ENCODE measurements at places on chromosomes 2 and 18.

DNA sequence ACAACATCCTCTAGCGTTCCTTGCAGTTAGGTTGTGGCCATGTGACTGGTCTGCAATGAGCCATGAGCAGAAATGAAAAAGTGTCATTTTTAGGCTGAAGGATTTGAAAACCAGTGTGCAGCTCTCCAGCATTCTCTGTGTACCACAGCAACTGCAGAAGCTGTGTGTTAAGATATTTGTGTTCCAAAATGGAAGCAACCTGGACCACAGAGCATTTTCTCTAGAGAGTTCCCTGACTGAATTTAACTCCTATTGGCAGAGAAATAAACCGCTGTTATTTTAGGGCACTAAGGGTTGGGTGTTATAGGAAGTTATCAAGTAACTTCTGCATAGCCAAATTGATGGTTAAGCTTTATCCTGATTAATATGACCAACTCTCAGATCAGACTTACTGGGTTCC lies 257.2 kb upstream of the THUMPD2 start:
- no peak for DNase-seq

DNA sequence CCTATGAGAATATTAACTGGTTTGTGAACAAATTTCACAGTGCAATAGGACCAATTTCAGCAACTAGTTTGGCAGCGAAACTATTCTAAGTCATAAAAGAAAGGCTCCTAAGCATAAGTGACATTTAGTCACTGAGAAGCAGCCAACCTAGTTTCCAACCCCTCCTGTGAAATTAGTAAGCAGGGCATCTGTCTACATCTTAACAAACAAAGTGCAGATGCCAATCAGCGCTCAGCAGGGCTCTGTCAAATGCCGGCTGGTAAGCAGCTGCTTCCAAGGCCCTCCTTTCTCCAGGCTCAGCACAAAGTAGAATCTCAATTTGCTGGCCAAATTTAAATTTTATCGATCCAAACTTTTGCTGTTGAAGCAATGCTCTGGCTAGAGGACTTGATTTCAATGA lies 124.7 kb downstream of the ICOS start:
- DNase-seq: no peak

GRCh38 chr2:147715807-147716206 lies 129.0 kb upstream of the ACVR2A start:
- no peak for DNase-seq

DNA sequence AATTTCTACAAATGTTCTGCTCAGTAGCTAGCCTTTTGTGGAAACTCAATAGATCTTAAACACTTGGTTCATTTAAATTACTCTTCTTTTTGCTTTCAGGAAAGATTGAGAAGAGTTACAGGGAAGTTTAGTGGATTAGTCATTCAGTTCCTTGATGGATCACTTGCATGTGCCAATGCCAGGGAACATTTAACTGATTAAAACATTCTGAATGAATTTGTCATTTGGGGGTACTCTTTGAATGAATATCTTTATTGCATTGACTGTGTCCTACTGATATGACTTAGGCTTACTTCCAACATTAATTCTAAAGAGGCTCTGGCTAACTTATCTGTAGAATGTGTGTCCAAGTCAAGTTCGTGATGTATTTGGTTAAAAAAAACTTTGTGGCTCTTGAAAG lies 199.8 kb downstream of the PLCL1 start:
- DNase-seq: no peak

GRCh38 chr2:222708274-222708710 lies 36.8 kb downstream of the MOGAT1 start:
- no peak for DNase-seq

DNA sequence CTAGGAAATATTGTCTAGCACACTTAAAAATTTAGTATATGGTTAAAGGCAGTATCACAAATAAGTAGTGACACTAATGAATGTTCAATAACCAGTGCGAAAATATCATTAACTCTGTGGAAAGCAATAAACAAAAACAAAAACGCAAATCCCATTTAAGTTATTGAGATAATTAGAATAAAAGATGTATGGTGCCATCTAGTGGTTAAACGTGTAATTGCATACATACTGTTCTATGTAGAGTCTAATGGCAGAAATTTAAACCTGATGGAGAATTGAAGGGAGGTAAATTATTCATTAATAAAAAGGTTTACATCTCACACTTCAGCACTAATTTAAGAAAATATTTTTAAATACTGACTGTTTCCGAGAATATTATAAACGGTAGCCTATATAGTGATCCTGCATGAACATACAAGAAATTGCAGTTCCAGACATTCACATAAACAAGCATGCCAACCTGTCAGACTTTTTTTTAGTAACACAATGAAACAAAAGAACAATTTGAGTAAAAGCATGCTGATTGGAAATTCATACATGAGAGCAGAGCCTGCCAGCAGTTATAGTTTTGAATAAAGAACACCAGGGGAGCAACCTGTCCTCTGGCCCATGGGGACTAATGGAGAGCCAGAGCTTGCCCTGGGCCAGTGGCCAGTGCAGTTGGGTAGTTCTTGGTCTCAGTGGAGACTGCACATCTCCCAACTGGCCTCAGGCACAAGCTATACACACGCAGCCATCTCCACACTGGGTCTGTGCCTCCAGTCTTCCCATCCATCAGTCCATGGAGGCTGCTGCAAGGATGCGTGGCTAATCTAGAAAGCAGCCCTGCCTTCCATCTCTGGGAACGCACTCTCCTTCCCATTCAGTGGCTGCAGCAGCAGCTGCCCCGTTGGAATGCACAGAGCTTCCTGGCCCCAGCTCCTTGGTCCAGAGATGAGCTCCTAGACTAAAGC lies 28.0 kb downstream of the GCG start:
- DNase-seq: no peak

DNA sequence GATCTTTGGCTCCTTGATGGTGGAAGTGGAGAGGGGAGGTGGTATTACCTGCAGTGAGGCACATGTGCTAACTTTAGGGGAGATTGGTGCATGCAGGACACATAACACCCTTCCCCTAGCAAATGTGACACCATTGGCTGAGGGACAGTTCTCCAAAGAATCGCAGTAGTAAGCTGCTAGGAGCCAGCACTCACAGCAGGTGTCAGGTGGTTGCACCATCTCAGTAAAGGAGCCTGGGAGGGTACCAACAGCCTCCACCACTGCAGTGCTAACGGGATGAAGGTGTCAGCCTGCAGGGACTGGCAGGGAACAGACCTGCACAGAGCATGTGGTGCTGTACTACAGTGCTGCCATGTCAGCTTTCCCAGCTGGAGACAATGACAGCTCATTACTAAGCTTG lies 127.3 kb upstream of the PIEZO2 start:
- no peak for DNase-seq

- no peak for DNase-seq
Observed at GRCh38 chr2:63818271-63818670, 23.4 kb upstream of the UGP2 start.

- no peak for DNase-seq
Observed at GRCh38 chr2:44135771-44136170, 32.9 kb upstream of the PPM1B start.

GRCh38 chr2:239891698-239892097 lies 133.4 kb downstream of the NDUFA10 start:
- DNase-seq: no peak

DNA sequence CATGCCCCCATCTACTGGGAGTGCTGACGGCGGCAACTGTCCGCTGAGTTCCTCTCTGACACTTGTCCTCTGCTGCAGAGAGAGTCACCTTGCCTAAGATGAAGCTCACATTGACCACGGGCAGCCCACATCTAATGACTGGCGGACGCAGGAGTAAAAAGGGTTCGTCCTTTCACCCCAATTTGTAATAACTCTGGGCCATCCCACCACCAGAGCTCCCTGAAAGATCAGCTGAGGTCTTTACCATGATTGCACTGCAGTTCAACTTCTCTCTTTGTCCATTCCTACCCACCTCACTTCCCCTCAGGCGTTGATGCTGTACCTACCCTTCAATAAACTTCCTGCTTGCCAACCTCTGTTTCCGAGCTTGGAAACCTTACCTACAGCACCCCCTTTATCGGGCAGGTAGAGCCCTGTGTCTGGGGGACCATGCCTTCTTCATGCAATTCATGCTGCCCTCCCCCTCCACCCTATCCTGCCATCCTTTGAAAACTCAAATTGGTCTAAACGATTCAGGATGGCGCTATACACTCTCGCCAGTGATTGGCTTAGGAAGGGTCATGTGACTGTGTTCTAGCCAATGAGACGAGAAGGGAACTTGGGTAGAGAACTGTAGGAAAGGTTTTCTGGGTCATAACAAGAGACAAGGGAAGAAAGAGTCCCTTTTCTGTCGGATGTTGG lies 10.3 kb upstream of the B3GNT2 start:
- no peak for DNase-seq

GRCh38 chr2:217551252-217551899 lies 451.4 kb downstream of the TNS1 start:
- DNase-seq: peak; percentile 40

DNA sequence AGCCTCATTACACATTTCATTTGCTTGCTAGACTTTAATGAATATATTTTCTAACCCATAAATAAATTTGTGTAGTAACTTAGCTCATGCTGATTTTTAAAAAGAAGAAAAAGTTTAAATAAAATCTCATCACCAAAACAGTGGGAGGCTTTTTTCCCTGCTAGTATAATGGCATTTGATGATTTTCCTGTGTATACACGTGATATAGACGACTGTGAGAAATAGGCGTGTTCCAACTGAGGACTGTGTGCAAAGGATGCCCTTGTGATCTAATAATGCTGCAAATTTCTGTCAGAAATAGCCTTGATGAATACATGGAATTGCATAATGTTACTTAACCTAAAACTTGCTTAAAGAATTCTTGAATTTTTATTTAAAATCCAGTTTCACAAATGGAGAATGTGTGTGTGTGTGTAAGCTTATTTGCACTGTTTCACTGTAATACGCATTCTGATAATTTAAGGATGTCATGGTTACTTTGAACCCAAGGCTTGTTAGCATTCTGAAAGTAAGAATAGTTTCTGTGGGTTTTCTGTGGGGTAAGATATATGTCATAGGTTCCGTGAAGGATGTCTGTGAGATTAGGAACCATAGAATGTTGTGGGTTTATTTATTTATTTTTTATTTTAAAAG lies 178.0 kb downstream of the DLGAP1 start:
- no peak for DNase-seq

- no peak for DNase-seq
Observed at GRCh38 chr2:98487806-98488189, 43.1 kb downstream of the INPP4A start.

GRCh38 chr2:188291617-188292347 lies at the start of gene GULP1:
GULP1 (plus strand) TSS chr2:188291874; CDS start chr2:188477703, 185,829 bp downstream.
- no peak for DNase-seq

DNA sequence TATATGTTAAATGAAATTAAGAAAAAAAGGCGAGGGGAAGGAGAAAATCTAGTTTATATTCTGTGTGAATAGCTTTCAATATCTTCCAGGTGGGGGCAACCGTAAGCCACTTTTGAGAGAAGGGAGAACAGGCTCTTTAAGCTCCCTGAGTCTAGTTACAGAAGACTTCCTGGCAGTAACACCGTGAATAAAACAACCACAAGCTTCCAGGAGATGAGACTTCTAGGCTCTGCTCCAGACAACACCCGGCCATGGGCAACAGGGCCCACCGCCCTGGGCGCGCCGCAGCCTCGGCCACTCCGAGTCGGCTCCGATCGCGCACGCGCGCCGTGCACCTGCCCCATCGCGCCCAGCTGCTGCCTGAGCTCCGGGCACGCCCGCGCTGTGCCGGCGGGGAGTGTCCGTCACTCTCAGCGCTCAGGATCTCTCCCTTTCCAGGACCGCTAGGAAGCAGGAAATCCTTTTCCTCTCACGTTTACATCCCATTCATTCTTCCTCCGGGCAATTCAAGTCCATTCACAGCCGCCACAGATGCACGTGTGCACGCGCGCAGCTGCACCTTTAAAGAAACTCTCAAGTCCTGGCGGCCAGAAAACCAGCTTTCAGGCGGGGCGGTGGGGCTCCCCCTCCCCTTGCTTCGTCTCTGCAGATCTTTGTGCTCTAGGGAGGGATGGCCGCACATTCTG lies 19.4 kb upstream of the PAX3 start:
- no peak for DNase-seq

- DNase-seq: no peak
Observed at GRCh38 chr18:11802586-11802985, 48.6 kb upstream of the CHMP1B start.

- no peak for DNase-seq
Observed at GRCh38 chr2:150705357-150705756, 217.9 kb upstream of the RND3 start.

GRCh38 chr18:49878567-49879270 lies 65.4 kb upstream of the ACAA2 start:
- no peak for DNase-seq

DNA sequence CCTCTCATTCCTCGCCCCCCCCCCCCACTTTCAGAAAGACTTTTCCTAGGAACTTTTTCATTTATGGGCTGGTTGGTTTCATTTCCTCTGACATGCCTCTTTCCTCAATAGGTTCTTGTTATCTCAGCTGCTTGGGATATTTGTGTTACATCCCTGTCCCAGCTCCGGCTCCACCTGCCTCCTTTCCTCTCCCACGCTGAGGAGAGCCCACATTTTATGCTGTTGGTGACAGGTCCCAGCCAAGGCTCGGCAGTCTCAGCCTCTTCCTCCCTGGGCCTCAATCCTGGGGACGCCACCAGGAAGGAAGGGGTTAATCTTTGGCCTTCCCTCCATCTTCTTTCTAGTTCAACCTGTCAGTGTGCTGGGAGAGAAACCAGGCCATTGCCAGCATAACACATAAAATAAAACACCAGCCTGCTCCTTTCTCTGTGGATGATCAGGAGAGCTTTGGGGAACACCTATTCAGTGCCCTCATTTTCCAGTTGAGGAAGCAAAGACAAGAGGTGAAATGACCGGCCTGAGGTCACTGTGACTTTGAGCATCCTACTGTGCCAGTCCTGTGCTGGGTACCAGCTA lies 216.9 kb upstream of the TNP1 start:
- no peak for DNase-seq

GRCh38 chr2:98346311-98347236 lies at the start of gene CNGA3:
CNGA3 (plus strand) TSS chr2:98346456; CDS start chr2:98369976, 23,520 bp downstream.
- DNase-seq: no peak

DNA sequence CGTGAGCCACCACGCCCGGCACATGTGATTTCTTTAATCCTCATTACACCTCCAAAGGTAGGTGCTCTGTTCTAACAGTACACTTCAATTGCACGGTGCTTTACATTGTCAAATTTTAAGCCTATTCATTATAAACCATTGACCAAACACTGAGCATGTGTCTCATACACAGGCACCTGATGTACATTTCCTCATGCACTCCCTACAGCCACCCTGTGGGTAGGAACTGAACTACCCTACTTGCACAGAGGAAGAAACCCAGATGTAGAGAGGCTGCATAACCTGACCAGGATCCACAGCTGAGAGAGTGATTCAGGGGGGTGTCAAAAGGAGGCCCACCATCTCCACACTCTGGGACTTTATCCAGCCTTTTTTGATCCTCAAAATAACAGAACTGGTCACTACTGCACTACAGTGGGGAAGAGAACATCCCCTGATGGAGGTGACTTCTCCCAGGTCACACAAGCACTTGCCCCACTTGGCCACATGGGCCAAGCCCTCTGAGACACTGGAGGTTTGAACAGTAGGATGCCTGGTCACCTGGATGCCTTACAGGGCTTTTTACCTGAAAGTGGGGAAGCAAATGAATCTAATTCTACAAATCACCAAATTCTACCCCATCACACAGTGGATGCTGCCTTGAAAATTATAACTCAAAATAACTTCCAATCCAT lies 6.9 kb upstream of the DPYSL5 start:
- DNase-seq: no peak

Measured in iPS DF 19.7 (cell line).